Activated naive CD4-positive, alpha-beta T cell treated with Interleukin-2 at 50 U/mL for 16 hours (primary cell): ENCODE measurements at places on chromosomes 13 and 19.

DNA sequence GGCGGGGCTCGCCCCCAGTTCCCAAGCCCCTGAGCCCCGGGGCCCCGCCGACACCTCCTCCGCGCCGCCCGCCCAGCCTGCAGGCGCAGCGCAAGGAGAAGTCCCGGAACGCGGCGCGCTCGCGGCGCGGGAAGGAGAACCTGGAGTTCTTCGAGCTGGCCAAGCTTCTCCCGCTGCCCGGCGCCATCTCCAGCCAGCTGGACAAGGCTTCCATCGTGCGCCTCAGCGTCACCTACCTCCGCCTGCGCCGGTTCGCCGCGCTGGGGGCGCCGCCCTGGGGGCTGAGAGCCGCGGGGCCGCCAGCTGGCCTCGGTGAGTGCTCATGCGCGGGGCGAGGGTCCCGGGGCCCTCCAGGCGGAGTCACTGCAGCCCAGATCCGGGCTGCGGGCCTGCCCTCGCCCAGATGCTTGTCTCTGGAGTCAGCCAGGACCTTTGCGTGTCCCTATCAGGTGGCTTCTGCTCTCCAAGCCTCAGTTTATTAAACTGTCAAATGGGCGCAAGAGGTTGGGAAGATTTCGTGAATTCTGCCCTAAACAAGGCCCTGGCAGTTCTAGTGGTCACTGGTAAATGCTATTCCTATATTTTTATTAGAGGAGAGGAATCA, 2.0 kb downstream of the NPAS1 start:
- DNase-seq = no peak

GRCh38 chr13:44075113-44075512, 195.4 kb downstream of the LACC1 start:
- no peak for DNase-seq

DNA sequence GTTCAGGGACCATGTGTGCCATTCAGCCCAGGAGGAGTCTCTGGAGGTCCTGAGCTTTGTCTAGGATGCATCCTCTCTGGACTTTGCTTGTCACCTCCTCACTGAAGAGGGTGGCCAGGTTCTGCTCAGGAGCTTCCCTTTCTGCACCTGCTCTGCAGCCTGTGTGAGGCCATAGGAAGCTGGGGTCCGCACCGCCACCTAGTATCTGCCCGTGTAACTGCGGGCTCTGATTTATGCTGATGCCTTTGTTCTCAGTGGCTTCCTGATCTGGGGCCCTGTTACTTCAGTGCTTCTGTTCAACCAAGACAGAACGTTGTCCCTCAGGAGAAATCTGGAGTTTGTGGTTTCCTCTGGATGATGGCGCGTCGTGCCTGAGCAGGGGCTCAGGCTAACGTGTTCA, 15.5 kb downstream of the ZNF610 start:
- no peak for DNase-seq

GRCh38 chr19:1068009-1069001, 1.3 kb downstream of the ARHGAP45 start:
- peak; percentile 58 for DNase-seq

GRCh38 chr13:55761986-55762385, 1378.7 kb upstream of the PRR20A start:
- no peak for DNase-seq

DNA sequence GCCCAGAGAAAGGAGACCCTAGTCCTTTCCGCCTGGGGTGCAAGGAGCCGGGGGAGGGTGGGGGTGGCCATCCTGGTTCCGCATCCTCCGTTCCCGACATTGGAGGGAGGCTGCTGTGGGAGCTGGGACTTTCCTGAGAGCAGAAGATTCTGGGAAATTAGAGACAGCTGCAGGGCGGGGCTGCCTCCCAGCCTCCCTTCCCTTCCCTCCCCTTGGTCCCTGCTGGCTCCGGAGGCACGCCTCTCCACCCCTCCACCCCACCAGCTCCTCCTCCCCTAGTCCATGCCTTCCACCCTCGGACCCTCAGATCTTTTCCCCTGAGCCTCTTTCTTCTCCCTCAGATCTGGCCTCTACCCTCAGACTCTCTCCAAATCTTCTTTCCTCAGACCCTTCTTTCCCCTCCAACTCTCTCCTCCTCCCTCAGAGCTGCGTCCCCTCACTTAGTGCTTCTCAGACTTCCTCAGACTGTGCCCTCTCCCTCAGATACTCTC, 3.1 kb upstream of the BCL3 start:
- no peak for DNase-seq

DNA sequence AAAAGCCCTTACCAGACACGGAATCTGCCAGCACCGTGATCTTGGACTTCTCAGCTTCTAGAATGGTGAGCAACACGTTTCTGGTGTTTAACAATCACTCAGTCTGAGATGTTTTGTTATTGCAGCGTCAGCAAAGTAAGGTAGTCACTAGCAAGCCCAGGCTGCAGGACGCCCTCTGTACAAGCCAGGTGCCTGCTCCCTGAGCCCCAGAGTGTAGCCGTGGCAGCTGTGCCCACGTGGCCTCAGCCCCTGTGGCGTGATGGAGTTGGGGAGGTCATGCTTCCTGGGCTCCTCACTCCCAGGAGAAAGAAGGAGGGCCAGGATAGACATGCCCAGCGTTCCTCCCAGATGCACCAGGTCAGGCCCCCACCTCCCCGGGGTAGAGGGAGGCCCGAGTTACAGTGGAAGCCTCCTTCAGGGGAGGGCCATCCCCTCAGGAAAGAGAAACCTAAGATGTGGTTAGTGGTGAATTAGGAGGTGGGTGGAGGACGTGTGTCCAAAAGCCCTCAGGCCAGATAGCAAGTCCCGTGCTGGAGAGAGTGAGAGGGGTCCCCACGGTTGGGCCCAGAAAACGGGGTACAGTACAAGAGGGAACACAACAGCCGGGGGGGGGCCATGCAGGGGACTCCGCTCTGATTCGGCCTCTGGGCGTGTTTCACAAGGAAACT, 169.6 kb upstream of the SOX1 start:
- DNase-seq = no peak

- peak; percentile 21 for DNase-seq
Observed at GRCh38 chr13:20412691-20413355, 112.8 kb downstream of the CRYL1 start.

DNA sequence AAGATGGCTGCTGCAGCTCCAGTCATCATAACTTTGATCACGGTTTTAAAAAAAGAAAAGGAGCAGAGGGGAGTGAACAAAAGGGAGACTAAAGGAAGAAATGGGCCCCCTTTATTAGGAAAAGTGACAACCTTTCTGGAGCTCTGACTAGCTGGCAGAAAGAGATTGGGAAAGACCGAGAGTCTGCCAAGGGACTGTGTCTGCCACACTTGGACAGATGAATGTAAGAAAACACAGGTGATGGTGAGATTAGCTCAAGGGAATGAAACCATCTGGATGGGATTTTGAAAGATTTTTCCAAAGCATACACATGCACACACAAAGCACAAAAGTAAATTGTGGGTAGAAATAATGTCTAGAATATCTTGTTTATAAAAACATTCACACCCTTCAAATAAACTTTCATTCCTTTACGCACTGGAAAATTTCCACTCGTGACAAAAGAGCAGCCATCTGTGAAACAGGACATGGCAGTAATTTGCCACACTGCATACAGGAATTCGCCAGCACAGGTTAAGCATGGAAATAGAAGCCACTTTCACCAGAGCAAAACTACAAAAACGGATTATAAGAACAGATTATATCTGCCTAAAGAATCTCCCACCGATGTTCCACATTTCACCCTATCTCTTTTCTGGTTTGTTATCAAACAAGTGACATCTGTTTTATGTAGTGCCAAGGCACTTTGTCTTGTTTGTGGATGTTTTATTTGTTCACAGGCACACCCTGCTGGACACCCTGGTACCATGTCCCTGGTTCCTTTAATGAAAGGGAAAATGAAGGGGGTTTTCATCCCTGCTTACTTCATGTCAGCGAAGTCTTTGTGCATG, 819.5 kb downstream of the DIAPH3 start:
- DNase-seq = no peak

GRCh38 chr19:17420475-17420924, 653 bp downstream of the MVB12A start:
- DNase-seq = peak; percentile 27

- DNase-seq = no peak
Observed at GRCh38 chr13:19817106-19817505, 34.4 kb upstream of the PSPC1 start.

DNA sequence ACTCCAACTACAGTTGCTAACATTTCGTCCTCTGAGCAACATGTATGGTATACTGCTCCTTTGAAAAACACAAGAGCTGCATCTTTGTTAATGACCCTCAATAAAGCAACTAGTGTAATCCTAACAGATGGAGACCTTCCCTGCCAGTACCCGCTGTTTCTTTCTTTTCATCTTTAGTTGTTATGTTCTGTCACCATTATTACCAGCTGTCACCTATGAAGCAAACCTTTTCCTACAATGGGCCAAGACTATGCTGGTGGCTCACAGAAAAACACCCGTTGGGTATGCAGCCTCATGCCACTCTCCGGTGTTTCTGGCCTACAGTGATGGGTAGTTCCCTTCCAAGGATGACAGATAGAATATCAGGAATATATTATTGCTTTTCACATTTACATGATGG, 29.7 kb upstream of the CYSLTR2 start:
- no peak for DNase-seq

DNA sequence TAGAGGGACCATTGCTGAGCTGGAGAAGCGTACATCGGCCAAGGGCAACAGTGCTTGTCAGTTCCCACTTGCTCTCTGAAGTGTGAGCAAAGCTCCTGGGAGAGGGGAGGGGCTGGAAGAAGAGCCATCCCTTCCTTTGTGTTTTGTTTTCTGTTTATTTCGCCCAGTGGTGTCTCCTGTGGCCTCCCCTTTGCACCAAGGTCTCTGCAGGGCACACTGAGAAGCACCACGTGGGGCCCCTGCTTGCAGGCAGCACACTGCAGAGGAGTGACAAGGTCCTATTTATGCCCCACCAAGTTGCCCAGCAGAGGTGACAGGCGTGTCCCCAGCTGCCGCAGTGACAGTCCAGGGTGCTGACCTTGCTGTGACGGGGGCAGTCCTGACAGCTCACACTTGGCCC, 24.0 kb downstream of the GRIN2D start:
- DNase-seq = no peak

- DNase-seq = no peak
Observed at GRCh38 chr13:110475550-110476219, 85.8 kb downstream of the RAB20 start.

DNA sequence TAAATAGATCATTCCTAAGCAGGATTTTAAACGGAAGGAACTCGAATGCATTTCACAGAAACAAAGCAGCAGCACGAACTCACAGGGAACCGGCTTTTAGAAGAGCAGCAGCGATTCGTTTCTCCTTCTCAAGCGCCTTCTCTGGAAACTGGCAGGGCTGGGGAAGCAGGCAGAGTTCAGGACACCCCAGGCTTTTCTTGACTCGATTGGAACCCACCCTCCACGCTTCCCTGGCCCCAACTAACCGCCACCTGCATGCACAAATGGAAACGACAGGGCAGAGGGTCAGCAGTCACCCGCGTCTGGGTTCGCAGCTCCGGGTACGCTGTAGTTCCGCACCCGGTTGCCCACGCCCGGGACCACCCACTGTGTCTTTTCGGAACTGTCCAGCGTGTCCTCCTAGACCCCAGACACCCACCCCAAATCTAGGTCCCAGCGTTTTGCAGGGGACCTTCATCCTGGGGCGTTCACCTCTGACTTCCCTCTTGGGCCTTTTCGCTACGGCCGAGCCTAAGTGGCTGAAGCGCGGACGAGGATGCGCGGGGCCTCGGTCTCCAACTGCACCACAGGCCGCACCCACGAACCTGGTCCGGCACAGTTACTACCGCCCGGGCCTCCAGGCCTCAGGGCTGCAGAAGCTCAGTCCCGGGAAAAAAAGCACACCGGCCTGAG, 500 bp downstream of the ZFP30 start:
- DNase-seq = peak; percentile 26

DNA sequence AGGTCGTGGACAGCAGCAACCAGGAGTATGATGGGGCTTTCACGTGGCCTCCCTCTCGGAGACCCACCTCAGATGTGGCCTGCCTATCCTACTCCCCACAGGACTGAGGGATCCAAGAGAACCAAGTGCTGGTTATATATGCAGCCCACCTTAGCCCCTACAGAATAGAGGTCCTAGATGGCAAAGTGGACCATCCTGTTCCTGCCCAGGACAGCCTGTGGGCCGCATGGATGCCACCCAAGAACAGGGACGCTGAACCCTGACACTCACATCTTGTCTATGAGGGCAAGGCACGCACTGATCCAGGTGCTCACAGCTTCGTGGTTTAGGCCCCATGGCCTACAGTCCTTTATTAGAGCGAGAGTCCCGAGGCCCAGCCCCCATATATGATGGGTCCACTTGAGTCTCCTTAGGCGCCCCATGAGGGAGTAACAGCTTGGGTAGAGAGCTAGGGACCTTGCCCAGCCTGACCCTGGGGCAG, 1.5 kb upstream of the SLC27A5 start:
- no peak for DNase-seq

DNA sequence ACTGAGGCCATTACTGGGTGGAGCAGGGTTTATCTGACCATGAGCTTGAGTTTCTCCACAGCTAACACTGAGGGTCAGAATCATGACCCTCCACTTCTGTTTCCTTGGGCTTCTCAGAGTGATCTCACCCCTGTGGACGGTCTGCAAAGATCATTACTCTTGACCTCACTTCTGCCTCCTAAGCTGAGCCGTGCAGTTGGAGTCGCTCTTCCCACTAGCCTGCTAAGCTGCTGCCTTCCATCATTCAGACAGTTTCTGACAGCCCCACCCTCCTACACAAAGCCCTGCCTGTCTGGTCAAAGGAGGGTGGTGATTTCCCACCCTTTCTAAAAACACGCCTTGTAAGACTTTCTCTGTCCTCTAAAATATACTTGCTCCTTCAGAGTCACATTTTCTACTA, 9.3 kb upstream of the FRY start:
- DNase-seq = no peak

DNA sequence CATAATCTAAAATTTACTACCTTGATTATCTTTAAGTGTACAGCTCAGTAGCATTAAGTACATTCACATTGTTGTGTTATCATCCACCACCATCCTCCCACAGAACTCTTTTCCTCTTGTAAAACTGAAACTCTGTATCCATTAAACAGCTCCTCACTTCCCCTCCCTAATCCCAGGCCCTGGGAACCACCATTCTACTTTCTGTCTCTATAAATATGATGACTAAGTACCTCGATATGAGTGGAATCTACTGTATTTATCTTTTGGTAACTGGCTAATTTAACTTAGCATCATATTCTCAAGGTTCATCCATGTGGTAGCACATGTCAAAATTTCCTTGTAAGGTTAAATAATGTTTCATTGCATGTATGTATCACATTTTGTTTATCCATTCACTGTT, 49.0 kb upstream of the POMP start:
- no peak for DNase-seq
